ENCODE measurements at places on chromosomes 7 and 10.

DNA sequence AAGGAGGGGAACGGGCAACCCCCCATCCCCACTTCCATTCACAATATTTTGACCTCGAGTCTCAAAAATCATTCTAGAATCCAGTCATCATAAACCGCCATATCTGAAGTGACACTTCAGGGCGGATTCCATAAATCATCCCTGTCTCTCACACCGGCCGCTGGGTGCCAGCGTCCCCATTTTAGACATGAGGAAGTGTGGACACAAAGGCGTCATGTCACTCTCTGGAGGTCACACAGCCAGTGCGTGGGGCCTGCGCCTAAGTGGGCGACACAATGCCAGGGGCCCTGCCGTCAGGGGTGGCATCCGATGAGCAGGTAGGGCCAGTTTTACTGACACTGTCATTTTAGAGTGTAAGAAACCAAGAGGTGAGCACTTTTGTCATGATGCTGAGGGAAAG, 19.5 kb downstream of the KCNH2 start:
- DNase-seq: no peak

GRCh38 chr7:17651863-17652385, 288.4 kb downstream of the SNX13 start:
- peak; percentile 80 for DNase-seq

GRCh38 chr10:28382525-28383269, 79.8 kb upstream of the MPP7 start:
- DNase-seq: peak; percentile 35

DNA sequence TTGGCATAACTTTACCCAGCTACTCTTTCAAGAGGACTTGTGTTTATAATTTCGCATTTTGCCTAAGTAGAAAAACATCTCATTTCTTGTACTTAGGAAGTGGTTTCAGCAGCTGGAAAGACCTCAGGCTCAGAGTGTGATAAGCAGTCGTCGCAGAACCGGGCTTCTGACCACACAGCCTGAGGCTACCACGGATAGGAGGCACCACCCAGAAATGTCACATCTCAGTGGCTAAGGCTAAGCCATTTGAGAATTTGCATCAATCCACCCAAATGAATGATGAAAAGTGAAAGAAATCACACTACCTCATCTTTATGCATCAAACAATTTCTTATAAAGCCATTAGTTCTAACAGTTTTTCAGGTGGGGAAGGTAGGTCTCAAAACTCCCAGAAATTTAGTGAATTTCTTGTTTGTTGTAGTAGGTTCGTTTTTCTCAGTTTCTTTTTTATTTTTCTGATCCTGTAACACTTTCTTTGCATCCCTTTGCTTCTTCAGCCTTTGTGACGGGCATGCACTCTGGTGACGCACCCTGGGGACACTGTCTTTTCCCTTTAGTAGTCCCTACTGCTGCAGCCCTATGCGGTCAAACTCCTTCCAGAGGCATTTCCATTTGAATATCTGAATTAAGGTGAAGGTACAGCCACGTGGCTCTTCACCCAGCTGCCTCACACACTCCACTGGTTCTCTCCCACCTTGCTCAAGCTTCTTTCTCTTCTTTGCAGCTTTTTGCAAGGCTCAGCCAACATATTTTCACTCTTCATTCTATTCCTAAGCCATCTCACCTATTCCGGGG, 68.5 kb downstream of the MAP3K8 start:
- DNase-seq: no peak

DNA sequence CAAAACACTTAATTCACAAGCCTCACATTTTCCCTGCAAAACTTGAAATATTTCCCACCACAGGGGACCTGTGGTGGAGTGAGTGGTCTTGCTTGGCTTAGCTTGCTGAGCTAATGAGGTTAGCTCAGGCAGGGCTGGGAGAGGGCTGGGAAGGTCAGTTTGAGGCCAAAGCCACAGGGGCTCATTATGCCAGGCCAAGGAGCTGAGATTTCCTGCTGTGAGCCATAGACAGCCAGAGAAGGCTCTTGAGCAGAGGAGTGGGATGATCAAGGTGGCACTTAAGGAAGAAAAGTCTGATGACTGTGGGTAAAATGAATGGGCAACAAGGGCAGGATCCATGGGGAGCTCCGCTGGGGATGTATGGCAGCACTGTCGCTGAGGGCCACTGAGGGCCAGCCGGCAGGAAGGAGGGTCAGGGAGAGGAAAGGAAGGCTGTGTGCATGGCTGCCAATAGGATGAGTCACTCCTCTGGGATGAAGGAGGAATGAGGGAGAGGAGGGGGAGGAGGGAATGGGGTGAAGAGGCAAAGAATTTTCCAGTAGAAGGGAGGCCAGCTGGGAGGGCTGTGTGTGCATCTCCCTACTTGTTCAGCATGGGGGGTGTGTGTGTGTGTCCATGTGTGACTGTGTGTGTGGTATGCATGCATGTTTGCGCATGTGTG, 18.7 kb upstream of the ZNF488 start:
- peak; percentile 80 for DNase-seq

- DNase-seq: no peak
These were observed 48.0 kb downstream of the PLPP4 start for GRCh38 chr10:120505056-120505455.

DNA sequence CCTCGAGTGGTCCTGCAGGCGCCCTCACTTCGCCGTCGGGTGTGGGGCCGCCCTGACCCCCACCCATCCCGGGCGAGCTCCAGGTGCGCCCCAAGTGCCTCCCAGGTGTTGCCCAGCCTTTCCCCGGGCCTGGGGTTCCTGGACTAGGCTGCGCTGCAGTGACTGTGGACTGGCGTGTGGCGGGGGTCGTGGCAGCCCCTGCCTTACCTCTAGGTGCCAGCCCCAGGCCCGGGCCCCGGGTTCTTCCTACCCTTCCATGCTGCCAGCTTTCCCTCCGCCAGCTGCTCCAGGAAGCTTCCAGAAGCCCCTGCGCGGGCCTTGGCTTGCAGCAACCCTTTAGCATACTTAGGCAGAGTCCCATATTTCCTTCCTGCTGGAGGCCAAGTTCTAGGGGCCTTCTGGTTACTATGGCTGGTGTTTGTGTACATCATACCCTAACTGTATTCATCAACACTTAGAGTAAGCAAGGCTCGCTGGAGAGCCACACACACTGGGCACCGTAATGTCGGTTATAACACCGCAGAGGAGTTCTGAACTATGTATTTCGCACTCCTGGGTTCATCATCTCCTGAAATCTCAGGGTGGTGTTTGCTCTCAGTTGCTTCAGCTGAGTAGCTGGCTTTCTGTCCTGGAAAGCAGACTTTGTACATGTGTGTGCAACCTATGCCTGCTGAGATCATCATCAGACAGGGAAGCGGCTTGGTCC, 471 bp downstream of the MGMT start:
- DNase-seq: peak; percentile 62

DNA sequence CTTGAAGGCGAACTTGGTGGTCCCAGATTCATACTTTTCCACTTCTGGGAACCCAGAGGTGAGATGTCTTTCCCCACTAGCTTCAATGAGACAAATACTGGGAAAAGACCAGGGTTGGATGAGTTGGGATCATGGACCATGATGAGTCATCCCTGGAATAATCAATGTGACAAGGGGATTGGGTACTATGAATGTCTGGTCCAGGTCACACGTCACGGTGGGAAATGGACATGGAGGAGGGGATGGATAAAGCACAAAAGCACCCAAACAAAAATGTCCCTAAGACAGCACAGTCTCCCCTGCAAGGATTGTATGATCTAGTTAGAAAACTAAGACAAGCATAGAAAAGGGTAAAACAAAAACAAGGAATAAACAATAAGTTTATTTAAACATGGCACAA, 12.4 kb upstream of the SORBS1 start:
- DNase-seq: no peak

- no peak for DNase-seq
These were observed 164.4 kb downstream of the MDFIC start for GRCh38 chr7:115086146-115086841.

Measured in right hindlimb (tissue), 1 donor.